ENCODE measurements at places on chromosomes 16 and 17. TPM values are rescaled to one million over a fixed set of nuclear protein-coding genes. Genes with fewer than 3 reads are reported as not detected.

The FAM20A gene
- not detected for total RNA-seq

The CDC6 gene
- 172 TPM for total RNA-seq

The ZNF423 gene
- not detected for total RNA-seq

The TMEM101 gene
- total RNA-seq = 32.5 TPM

The ABCC6 gene
- total RNA-seq = not detected
